ENCODE measurements at places on chromosomes 5 and 9.

- no peak for DNase-seq
Measured at GRCh38 chr5:74281166-74281565, 359.4 kb downstream of the ENC1 start.

- no peak for DNase-seq
Measured at GRCh38 chr9:91411096-91411771, 12.4 kb downstream of the NFIL3 start.

DNA sequence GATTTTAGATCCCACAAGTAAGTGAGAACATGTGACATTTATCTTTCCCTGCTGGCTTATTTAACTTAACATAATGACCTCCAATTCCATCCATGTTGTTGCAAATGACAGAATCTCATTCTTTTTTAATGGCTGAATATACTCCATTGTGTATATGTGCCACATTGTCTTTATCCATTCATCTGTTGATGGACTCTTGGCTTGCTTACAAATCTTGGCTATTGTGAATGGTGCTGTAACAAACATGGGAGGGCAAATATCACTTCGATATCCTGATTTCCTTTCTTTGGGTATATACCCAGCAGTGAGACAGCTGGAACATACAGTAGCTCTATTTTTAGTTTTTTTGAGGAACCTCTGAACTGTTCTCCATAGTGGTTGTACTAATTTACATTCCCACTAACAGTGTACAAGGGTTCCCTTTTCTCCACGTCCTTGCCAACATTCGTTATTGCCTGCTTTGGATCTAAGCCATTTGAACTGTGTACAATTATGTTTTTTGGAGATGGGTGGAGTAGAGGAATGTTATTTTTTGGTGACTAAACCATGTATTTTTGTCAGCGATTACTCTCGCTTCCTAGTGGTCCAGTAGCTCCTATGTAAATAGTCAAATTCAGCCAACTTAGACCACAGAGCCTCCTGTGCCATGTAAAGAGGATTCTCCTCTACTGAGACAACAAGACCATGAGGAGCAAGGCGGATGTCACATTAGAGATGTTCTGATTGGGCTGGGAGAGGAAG, 60.6 kb downstream of the TNFSF15 start:
- peak; percentile 61 for DNase-seq

- peak; percentile 10 for DNase-seq
Measured at GRCh38 chr9:32486839-32487562, 39.0 kb downstream of the RIGI start.

GRCh38 chr9:26210338-26210851, 532.2 kb upstream of the TUSC1 start:
- peak; percentile 47 for DNase-seq

DNA sequence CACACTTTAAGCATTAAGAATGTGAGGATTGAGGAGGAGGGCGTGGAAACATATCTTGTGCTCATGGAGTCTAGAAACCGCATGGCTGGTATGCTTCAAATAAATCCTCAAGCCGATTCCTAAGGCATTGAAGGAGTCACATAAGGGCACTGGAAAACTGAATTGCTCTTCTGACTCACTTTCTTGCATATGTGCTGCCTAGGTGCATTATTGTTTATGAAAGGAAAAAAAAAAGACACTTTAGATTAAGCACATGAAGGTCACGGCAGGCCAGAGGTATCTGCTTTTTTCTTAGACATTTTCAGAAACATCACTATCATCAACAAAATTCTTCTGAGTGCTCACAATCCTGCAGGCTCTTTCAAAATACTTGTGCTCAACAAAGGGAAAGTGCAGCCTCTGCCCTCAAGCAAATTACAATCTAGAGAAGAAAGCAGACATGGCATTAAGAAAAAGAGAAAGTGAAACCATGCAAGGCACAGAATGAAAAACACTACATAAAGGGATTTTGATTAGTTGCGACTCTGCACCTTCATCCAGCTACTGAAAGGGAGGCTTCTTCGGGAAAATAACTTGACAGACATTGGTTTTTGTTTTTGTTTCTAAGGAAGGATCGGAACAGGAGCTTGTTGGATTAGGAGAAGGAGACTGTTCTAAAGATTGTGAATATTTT, 2117.6 kb downstream of the MAT2B start:
- DNase-seq: no peak

GRCh38 chr5:169581580-169582227, 1.9 kb upstream of the SPDL1 start:
- peak; percentile 81 for DNase-seq

GRCh38 chr9:127846443-127847177, 7.8 kb downstream of the ENG start:
- DNase-seq: no peak

- DNase-seq: peak; percentile 35
Measured at GRCh38 chr5:56102889-56103288, 108.1 kb upstream of the IL6ST start.

GRCh38 chr9:81069923-81070322, 619.4 kb downstream of the TLE1 start:
- no peak for DNase-seq

GRCh38 chr5:96236051-96236450, 197.0 kb downstream of the PCSK1 start:
- no peak for DNase-seq

GRCh38 chr5:82106756-82107155, 134.9 kb downstream of the ATG10 start:
- no peak for DNase-seq

GRCh38 chr9:136805207-136805740, 2.5 kb upstream of the RABL6 start:
- no peak for DNase-seq

- no peak for DNase-seq
Measured at GRCh38 chr5:158383486-158383885, 524.5 kb upstream of the CLINT1 start.

GRCh38 chr5:3993856-3994473, 398.3 kb downstream of the IRX1 start:
- no peak for DNase-seq

GRCh38 chr5:164487939-164488338, 982.5 kb downstream of the MAT2B start:
- DNase-seq: no peak

DNA sequence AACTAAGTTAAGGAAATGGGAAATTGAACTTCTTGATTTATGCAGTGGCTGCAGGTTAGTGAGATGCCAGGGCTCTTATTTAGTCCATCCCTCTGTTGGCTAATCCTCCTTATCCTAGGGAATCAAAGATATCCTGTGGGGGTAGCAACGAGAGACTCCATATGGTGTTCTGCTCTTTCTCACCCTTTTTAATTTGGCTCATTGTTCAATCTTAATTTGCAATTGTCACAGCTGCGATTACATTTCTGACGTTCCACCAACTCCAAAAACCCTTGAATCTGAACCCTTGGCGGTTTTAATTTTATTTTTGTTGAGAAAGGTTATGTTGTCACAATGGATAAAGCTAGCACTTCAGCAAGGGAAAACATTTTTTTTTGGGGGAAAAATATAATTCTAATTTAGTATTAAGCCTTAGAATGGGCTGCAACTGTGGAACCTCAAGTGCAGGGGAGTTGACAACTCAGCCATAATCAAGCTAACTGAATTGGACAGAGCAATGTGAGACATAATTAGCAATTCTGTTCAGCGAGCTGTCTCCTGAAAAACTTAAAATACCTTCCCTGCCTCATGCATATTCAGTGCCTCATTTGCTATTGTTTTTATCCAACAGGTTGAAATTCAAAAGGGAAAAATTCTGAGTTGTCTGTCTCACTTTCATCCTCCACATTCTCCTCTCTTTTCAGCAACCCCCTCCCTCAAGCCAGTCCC, 91.3 kb downstream of the MAT2B start:
- DNase-seq: no peak

Measured in fibroblast of mammary gland (primary cell).